HT-29 (cell line): ENCODE measurements at places on chromosomes 16 and 17.
A peak's percentile ranks its signal among the peaks of the same experiment; 100 is the strongest.

DNA sequence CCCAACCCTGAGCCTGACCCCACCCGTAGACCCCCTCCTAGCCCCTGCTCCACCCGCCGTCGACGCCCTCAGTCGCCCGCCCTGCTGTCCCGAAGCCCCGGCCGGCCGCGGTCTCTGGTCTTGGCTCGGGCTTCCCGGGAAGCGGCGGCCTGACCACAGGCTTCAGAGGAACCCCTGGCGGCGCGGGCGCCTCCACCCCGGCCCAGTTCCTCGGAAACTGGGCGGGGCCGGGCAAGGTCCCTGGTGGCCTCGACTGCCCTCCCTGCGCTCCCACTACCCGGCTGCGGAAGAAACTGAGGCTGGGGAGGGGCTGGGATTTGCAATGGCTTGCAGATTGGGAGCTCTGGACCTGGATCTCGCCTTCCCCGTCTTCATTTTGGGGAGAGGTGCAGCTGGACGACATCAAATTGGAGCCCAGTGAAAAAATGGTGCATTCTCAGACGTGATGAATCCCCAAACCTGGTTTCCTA, 692 bp upstream of the SOCS1 start:
- peak; percentile 53 for DNase-seq

DNA sequence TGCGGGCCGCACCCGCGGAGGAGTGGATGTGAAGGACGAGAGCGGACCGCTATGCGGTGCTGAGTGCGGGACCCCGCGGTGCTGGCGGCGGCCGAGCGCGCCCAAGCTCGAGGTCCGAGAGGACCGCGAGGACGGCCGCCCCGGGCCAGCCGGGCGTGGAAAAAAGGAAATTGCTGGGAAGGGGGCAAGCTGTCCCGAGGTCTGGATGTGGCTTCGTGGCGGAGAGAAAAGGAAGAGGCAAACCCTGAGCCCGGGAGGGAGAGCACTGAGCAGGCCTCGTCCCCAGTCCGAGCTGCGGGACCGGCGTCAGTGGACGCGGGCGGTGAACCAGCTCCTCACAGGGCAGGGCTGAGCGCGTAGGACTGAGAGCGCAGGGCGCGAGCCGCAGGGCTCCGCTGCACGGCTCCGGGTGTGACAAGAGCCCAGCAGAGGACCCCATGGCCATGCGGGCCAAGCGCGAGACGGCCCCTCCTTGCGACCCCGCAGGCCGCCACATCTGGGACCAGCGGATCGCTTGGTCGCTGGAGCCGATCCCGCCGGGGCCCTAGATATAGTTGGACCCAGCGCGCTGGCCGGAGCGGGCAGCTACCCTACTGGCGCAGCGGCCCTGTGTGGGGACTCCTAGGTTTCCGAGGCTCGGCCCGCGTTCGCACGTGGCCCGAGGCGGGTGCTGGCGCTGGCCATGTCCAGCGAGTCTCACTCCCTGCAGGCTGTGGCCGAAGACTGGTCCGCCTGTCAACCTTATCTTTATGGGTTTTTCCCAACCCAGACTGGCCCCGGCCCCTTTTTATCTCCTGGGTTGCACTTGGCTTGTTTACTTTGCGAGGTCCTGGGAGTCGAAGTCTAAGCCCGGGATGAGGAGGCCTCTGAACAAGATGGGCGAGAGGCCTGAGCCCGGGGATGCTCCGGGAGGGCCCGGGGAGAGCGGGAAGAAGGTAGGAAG, 2.4 kb downstream of the TBX4 start:
- no peak for DNase-seq

GRCh38 chr17:76384987-76385891, 830 bp downstream of the SPHK1 start:
- DNase-seq = no peak

DNA sequence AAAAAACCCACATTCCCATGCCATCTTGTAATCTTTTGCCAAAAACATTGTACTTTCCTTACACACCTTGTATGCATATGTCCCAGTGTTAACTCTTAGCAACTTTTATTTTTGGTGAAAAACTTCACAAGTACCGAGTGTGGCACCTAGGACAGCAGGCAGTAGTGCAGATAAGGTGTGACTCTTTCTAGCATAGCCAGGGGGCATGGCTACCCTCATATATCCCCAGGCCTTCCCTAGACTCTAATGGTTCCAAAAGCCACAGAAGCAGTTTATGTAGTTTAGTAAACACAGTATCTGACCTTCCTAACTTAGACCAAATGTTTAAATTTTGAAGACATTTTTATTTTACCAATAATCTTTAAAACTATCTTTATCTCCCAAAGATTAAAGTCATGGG, 20.5 kb upstream of the MILR1 start:
- DNase-seq = no peak

GRCh38 chr16:50699326-50700159, 6.1 kb downstream of the NOD2 start:
- DNase-seq = no peak

GRCh38 chr16:11788914-11789313, 8.1 kb downstream of the ZC3H7A start:
- DNase-seq = no peak

DNA sequence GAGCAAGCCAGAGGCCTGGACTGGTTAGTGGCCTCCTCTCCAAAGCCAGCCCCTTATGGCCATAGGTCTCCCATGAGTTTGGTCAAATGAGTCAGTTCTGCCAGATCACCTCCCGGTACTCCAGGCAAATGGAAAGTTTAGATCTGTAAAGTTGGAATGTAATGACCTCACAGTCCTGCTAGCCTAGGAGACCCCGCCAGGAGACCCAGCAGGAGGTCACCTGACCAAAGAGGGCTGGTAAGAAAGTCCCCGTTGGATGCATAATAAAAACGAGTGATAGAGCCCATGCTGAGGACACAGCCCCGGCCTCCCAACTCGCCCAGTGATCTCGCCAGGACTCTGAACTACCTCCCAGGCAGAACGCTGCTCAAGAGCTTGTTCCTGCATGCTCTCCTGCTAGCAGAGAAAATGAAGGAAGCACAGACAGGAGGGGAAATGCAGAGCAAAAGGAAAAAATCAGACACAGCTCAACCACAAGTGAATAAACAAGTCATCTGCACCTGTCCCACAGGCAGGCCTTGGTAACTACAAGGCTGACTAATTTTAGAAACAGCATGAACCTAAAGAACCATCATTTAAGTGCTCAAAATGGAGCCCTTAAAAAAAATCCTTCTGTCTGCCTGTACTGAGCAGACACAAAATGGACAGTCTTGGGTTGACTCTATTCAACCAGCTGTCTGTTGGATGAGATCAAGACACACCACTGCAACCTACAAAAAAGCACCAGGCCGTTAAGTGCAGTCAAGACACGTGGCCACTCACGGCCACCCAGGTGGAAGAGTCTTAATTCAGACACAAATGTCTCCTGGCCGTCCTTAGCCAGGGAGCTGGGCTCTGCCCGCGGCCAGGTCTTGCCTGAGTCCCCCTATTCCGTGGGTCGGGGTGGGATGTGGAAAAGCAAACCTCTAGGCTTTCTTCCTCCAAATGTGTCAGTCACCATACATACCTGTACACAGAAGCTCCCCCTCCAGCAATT, 9.2 kb downstream of the CDIP1 start:
- no peak for DNase-seq

DNA sequence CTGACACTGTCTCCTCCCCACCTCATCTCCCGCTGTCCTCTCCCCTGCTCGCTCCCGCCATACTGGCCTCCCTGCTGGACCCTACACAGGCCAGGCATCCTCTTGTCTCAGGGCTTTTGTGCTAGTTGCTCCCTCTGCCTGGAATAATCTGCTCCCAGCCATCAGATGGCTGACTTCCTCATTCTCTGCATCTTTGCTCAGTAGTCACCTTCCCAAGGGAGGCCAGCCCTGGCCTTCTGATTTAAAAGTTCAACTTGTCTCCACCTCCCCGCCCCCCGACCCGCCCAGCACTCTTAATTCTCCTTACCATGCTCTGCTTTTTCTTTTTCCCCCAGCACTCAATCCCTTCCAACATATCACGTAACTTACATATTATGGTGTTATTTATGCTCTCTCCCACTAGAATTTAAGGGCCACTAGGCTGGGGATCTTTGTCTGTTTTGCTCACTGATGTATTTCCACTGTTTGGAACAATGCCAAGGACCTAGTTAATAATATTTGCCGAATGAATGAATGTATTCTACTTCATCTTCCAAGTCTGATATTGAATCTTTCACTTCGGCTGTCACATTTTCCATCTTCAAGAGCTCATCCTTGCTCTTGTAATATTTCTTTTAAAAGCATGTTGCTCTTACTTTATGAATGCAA, 178.3 kb downstream of the CDK5R1 start:
- DNase-seq = peak; percentile 53

DNA sequence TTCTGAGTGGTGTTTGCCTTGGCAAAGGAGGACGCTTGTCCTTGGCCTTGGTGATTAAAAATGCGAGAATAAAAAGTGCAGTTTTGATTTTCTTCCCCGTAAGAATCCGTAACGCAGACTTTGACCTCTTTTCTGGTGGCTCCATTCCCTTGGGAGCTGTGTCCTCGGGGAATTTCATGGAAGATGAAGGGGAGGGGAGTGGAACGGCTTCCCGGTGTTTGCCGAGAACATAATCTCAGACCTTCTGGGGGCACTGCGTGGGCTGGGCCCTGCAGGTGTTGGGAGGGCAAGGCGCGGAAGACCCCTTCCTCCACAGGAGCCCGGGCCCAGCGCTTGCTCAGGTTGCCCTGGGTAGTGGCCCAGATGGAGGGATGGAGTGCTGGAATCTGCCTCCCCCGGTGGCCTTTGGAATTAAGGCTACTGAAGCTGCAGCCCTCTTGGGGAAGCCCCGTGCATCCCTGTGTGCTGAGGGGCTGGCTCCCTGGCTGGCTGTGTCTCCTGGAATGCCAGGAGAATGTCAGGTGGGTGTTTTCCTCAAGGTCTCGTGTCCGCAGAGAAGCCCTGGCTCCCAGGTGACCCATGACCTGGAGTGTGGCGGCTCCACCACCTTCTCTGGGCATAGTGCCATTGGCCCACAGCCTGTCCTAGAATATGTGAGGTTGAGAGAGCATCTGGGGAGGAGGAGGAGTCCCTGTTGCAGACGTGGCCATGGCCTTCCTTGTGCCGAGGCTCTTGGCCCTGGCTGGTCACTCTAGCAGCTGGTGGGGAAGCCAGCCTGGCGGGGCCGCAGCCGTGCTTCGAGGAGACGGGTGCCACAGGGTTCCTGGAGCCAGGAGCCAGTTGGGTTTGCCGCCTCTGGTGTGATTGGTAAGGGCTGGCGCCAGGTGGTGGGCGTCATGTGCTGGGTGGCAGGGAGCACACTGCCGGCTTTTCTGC, 3.1 kb downstream of the BAIAP2 start:
- peak; percentile 64 for DNase-seq

GRCh38 chr17:56478836-56479447, 114.6 kb upstream of the NOG start:
- DNase-seq = peak; percentile 59

- DNase-seq = no peak
These were observed 74.8 kb upstream of the MARCHF10 start for GRCh38 chr17:62882878-62883277.

GRCh38 chr16:15948532-15949209, 745 bp upstream of the ABCC1 start:
- DNase-seq = peak; percentile 5

DNA sequence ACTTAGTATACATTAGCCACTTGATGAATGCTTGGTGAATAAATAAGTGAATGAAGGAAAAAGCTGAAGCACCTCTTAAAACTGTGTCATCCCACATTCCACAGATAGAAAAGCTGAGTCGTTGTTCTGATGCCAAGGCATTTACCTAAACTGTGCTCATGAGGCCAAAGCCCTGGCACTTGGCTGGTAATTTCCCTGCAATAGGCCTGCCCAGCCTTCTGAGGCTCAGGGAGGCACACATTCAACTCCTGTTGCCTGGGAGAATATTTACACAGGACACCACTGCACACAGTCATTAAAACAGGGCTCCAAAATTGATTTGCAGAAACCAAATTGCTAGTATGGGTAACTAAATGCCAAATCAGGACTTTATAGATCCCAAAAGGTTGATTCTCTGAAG, 333.0 kb upstream of the C16orf82 start:
- no peak for DNase-seq

- no peak for DNase-seq
These were observed 23.7 kb downstream of the CCL4 start for GRCh38 chr17:36127199-36127893.

DNA sequence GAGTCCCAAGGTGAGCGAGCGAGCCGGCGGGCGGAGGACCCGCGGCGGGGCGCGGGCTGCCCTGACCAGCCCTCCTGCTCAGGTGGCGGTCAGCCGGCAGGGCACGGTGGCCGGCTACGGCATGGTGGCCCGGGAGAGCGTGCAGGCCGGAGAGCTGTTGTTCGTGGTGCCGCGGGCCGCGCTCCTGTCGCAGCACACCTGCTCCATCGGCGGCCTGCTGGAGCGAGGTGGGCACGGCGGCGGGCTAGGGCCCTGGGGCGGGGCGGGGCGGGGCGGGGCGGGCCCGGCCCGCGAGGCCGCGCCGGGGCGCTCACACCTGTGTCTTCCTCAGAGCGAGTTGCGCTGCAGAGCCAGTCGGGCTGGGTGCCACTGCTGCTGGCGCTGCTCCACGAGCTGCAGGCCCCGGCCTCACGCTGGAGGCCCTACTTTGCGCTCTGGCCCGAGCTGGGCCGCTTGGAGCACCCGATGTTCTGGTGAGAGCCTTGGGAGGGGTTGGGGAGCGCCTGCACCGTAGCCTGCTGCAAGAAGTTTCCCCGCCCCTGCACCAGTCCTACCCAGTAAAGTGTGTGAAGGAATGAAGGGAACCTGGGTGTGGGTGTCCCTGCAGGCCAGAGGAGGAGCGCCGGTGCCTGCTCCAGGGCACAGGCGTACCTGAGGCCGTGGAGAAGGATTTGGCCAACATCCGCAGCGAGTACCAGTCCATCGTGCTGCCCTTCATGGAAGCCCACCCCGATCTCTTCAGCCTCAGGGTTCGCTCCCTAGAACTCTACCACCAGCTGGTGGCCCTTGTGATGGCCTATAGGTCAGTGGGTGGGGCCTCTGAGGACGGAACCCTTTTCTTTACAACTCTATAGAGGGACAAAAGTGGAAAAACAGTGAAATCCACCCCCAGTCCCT, 802 bp downstream of the SETD6 start:
- peak; percentile 69 for DNase-seq

DNA sequence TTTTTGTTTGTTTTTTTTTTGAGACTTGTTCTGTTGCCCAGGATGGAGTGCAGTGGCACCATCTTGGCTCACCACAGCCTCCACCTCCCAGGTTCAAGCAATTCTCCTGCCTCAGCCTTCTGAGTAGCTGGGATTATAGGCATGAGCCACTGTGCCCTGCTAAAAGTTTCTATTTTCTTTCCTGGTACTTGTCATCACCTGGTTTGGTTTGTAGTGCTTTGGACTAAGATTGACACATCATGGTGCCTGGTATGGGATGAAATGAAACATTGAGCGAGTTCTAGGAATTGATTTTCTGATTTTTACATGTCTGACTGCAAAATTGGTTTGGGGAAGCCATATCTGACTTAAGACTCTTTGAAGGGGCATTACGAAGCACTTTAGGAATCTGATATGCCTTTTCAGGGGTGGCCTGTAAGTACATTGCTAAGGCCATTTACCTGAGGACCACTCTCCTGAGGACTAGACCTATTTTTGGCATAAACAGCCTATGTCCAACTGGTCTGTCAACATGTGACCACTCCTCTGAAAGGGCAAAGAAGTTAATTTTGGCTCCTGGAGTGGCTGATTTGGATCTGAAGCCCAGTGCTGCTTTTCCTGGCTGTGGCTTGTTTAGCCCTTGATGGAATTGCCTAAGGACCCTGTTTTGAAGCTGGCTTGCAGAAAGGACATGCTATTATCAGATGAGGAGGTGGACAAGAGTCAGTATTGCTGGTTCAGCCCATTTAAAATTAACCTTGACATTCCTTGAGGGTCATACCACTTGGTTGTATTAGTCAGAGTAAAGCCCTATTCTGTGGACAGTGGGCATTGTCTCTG, 18.4 kb upstream of the TBKBP1 start:
- no peak for DNase-seq
